ENCODE measurements at places on chromosomes 4 and X. TPM values are rescaled to one million over a fixed set of nuclear protein-coding genes. Genes with fewer than 3 reads are reported as not detected.
A peak's percentile ranks its signal among the peaks of the same experiment; 100 is the strongest.

GAGE12F gene
- not detected for polyA plus RNA-seq

DCAF4L1 gene
- not detected for polyA plus RNA-seq

DNA sequence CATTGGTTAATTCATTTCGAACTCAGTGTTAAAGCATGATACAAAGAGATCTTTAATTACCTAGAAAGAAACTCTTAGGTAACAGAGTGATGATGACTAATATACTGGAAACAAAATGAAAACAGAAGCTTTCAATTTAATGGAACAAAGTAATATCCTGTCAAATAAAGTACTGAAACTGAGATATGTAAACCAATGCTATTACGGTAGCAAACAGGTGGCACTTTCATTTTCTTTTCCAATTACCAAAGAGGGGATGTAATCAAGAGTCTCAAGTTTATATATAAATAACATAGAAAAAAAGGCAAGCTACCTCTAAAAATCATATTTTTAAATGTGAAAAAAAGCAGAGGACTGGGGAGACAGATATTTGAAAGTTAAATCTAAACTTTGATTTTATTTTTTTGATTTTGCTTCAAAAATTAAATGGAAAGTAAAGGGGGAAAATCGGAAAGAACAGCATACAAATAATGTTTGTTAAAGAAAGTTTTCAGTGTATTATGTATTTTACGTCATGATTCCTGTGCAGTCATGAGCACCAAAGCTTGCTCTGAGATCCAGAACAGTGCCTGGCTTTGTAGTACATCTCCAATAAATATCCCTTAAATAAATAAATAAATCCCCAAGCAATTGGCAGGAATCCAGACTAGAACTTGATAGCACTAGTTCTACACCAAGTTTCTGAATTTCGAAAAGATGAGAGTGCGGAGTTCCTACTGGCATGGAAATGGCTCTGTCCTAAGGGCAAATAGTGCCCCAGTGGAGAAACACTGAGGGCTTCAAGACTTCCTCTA lies 25.0 kb upstream of the RAPGEF2 start:
- H3K4me1 ChIP-seq, result no peaks in the 10 kb centered on the region
- H3K36me3 ChIP-seq, result no peaks in the 10 kb centered on the region
- DNase-seq, result no peak
- H3K27me3 ChIP-seq, result no peaks in the 10 kb centered on the region

DNA sequence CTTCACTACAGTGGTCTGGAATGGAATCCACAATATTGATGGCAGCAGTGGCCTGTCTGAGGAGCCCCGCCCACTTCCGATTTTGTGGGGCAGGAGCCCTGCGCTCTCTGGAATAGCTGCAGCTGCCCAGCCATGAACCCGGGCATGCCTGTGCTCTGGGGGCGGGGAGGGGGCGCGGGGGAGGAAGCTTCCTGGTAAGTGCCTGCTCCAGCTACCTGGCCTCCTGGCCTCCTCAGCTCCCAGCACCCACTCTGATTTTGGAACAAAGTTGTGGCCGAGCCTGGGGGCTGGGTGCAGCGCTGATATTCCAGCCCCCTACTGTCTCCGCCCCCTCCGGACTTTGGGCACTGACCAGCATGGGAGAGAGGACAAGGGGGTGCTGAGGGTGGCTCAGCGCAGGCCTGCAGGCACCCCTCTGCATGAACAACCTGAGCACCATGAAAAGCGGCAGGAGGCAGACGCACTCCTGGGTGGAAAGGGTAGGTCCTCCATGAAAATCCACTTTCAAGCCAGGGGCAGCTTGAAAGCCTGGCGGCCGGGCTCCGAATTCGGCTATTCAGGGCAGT lies 972.7 kb upstream of the AGA start:
- no peak overlapping the region for H3K4me3 ChIP-seq
- H3K4me1 ChIP-seq, result no peaks in the 10 kb centered on the region
- H3K36me3 ChIP-seq, result no peaks in the 10 kb centered on the region
- DNase-seq, result no peak

DNA sequence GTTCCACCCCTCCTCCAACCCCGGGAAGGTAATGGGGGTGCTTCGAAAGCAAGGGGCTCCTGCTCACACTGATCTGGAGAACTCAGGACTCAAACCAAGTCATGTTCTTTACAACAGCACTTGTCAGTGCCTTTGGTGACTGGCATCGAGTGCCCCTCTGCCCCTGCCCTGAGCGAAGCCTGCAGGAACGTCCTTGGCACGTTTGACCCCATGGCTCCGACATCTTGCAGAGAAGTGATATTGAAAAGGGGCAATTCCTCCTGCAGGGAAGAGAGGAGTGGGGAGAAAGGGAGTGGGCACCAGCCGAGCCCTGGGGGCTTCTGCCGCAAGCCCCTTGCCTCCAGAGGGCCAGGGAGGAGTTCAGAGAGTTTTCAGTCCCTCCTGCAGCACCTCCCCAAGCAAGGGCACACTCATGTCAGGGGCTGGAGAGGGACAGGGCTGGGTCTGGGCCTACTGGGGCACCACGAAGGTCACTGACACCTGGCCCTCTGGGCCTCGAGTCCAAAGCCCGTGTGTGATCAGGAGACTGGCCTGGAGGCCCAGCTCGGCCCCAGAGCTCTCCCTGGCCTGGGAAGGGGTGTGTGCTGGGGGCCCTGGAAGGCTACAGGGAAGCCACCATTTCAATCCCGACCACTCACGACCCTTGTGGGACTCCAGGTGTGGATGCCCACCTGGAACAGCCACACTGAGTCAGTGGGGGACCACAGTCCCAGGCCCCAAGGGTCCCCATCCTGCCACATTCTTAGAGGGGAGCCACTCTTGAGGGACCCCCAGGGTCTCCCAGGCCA lies 94.9 kb upstream of the NKX1-1 start:
- no peaks in the 10 kb centered on the region for H3K27me3 ChIP-seq
- no peak for DNase-seq
- no peaks in the 10 kb centered on the region for H3K36me3 ChIP-seq
- no peaks in the 10 kb centered on the region for H3K4me1 ChIP-seq

DNA sequence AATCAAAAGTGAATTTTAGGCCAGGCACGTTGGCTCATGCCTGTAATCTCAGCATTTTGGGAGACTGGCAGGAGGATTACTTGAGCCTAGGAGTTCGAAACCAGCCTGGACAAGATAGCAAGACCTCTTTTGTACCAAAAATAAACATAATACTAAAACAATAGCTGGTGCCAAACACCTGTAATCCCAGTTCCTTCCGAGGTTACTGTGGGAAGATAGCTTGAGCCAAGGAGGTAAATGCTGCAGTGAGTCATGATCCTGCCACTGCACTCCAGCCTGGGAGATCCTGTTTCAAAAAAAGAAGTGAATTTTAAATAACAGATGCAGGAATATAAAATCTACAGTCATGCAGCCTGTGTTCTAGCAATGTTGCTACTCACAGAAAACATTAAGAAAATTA lies 488.3 kb downstream of the PPARGC1A start:
- no peaks in the 10 kb centered on the region for H3K4me1 ChIP-seq
- DNase-seq, result no peak
- H3K36me3 ChIP-seq, result no peaks in the 10 kb centered on the region
- H3K4me3 ChIP-seq, result no peak overlapping the region
- no peak overlapping the region for H3K27ac ChIP-seq

GRCh38 chr4:47031751-47032404 lies 511 bp downstream of the GABRB1 start:
- H3K4me3 ChIP-seq, result no peak overlapping the region
- peaks cover 4% of the 10 kb centered on the region for H3K27me3 ChIP-seq
- peak; percentile 29 for DNase-seq
- no peak overlapping the region for H3K27ac ChIP-seq
- no peaks in the 10 kb centered on the region for H3K4me1 ChIP-seq

DMRTC1B gene
- 0.70 TPM for polyA plus RNA-seq

CEP135 gene
- polyA plus RNA-seq, result 2.6 TPM

CABS1 gene
- not detected for polyA plus RNA-seq

NOX1 gene
- polyA plus RNA-seq, result not detected

VSIG4 gene
- polyA plus RNA-seq, result 90.1 TPM

DNA sequence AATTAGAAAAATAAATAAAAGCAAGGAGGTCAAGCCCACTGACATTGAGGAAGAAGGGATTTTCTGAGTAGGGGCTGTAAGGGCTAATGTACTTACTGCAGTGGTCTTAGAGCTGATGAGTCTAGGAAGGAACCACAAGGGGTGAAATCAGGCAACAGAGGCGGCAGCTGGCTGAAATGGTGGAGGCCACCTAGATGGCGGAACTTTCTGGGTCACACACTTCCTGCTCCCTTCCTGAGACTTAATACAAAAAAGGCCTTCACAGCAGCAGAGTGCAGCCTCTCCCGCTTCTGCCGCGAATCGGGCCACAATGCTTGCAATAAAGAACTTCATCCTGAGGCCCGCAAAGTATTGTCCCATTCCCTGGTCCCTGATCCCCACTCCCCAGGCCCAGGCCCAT lies 15.4 kb downstream of the SNX12 start:
- no peak overlapping the region for H3K4me3 ChIP-seq
- no peak overlapping the region for H3K27ac ChIP-seq
- H3K36me3 ChIP-seq, result no peaks in the 10 kb centered on the region
- H3K4me1 ChIP-seq, result no peaks in the 10 kb centered on the region
- no peaks in the 10 kb centered on the region for H3K27me3 ChIP-seq

GAGE13 gene
- not detected for polyA plus RNA-seq

DNA sequence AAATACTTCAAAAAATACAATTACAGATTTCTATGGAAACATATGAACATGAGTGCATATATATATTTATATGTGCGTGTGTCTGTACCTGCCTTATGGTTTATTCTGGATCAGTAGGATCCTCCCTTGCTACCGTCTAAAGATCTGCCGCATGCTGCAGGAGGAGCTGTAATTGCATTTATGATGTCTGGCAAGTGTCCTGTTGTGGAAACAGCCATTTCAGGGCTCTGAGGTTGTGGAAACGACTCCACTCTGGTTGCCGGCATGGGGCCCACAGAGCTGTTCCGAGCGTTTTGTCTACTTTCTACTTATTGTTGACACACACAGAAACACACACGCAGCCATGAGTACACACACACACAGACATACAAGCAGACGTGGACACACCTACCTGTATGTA lies 21.3 kb downstream of the CD99 start:
- no peak overlapping the region for H3K4me3 ChIP-seq
- DNase-seq, result no peak
- peaks cover 14% of the 10 kb centered on the region for H3K4me1 ChIP-seq
- H3K36me3 ChIP-seq, result peaks cover 5% of the 10 kb centered on the region
- H3K27me3 ChIP-seq, result no peaks in the 10 kb centered on the region
- no peak overlapping the region for H3K27ac ChIP-seq

SPARCL1 gene
- 354 TPM for polyA plus RNA-seq

- H3K4me3 ChIP-seq, result no peak overlapping the region
- H3K27me3 ChIP-seq, result no peaks in the 10 kb centered on the region
- H3K27ac ChIP-seq, result no peak overlapping the region
These were observed 285.7 kb upstream of the TRAM1L1 start for GRCh38 chr4:117370944-117371668.

FAT4 gene
- 6.0 TPM for polyA plus RNA-seq

EDA gene
- polyA plus RNA-seq, result not detected

DNA sequence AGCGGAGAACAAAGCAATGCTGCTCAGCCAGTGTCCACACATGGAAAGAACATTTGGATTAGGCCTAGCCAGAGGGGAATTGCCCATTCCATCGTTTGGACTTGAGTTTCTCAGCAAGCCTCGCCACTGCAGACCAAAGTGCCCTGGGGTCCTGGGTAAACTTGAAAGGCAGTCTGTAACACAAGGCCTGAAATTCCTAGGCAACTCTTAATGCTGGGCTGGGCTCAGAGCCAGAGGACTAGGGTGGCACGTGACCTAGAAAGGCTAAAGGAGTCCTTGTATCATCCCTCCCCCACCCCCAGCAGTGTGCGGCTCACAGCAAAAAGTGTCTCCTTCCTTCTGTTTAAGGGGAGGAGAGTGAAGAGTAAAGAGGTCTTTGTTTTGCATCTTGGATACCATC lies 210.4 kb upstream of the ARX start:
- no peaks in the 10 kb centered on the region for H3K36me3 ChIP-seq
- H3K27me3 ChIP-seq, result no peaks in the 10 kb centered on the region
- DNase-seq, result no peak
- no peak overlapping the region for H3K27ac ChIP-seq
- H3K4me1 ChIP-seq, result no peaks in the 10 kb centered on the region
- H3K4me3 ChIP-seq, result no peak overlapping the region

PNMA5 gene
- polyA plus RNA-seq, result not detected

- no peaks in the 10 kb centered on the region for H3K4me1 ChIP-seq
- H3K4me3 ChIP-seq, result no peak overlapping the region
- H3K27me3 ChIP-seq, result no peaks in the 10 kb centered on the region
These were observed 197.5 kb downstream of the CCNG2 start for GRCh38 chr4:77354550-77354949.

DNA sequence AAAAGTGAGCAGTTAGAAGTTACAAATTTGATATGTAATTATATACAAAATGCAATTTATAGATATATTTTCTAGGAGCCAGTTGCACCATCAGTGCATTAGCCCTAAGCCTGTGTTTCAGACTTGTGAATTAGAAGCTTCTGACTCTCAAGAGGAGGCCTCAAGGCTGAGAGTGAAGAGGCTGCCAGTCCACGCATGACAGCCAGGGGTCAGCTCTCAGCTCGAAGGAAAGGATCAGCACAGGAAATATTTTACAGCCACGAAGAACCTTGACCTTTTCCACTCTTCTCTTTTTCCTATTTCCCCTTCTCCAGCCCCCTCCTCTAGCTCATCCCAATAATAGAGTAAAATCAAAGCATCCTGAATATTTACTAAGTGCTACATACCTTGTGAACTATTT lies 642.4 kb downstream of the TRIML1 start:
- no peak overlapping the region for H3K27ac ChIP-seq
- no peaks in the 10 kb centered on the region for H3K4me1 ChIP-seq
- H3K27me3 ChIP-seq, result no peaks in the 10 kb centered on the region
- H3K4me3 ChIP-seq, result no peak overlapping the region
- DNase-seq, result peak; percentile 0
- H3K36me3 ChIP-seq, result no peaks in the 10 kb centered on the region

DNA sequence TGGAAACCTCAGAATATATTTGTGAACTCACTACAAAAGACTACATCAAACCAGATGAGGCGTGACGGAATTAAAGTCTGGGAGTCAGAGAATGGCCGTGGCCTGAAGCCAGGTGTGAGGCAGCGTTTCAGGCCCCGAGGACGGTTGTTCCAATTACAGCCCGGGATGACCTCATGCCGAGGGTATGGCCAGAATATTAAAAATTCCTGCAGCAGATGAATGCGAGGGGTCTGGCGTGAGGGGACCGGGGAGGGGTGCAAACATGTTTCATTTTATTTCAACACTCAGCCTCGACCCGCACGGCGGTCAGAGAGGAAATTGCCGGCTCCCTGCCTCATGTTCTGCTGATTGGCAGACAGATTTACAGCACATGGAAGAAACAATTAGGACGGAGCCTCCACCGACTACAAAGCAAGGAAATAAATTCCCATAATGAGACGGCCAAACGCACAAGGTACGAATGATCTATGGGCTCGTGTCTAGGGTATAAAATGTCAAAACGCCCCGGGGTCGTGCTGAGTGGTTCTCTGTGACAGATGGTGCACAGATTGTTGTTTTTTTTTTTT lies 289.7 kb downstream of the SHOX start:
- no peaks in the 10 kb centered on the region for H3K27me3 ChIP-seq
- H3K4me3 ChIP-seq, result no peak overlapping the region
- DNase-seq, result no peak
- H3K4me1 ChIP-seq, result no peaks in the 10 kb centered on the region
- no peaks in the 10 kb centered on the region for H3K36me3 ChIP-seq
- H3K27ac ChIP-seq, result no peak overlapping the region
